ENCODE measurements at places on chromosomes 16 and 17. TPM values are rescaled to one million over a fixed set of nuclear protein-coding genes. Genes with fewer than 3 reads are reported as not detected.

STH gene
- polyA plus RNA-seq, result not detected

GAS7 gene
- polyA plus RNA-seq, result 4.6 TPM

SEZ6 gene
- polyA plus RNA-seq, result not detected

DNA sequence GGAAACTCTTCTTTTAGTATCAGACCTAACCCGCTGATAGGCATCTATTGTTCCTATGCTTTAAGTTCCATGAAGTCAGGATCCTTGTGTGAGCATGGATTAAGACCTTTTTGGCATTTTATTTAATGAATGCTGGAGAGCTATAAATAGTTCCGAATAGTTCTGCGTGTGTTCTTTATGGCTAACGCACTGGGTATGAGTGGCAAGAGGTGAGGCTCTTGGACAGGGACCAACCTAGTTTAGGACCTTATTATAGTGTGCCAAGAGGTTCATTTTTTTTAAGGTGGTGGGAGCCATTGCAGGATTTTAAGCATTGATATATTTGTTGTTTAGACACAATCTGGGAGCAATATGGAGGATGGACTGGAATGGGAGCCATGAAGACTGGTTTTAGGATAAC is 71.8 kb downstream of the KPNA2 start:
- DNase-seq, result no peak
- no peaks in the 10 kb centered on the region for H3K27me3 ChIP-seq
- H3K36me3 ChIP-seq, result peaks cover 2% of the 10 kb centered on the region
- peaks cover 2% of the 10 kb centered on the region for H3K4me1 ChIP-seq
- no peak overlapping the region for H3K4me3 ChIP-seq

DNA sequence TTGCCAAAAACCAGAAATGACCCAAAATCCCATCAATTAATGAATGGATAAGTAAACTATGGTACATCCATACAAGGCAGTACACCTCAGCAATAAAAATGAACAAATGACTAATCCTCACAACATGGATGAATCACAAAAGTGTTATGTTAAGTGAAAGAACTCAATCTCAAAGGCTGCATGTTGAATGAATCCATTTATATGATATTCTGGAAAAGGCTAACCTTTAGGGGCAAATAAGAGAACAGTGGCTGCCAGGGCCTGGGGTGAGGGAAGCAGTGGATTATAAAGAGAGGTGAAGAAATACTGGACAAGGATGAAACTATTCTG is 46.1 kb upstream of the MSI2 start:
- H3K4me1 ChIP-seq, result no peaks in the 10 kb centered on the region
- H3K27me3 ChIP-seq, result no peaks in the 10 kb centered on the region
- H3K36me3 ChIP-seq, result no peaks in the 10 kb centered on the region
- DNase-seq, result no peak
- H3K4me3 ChIP-seq, result no peak overlapping the region
- no peak overlapping the region for H3K27ac ChIP-seq

DNA sequence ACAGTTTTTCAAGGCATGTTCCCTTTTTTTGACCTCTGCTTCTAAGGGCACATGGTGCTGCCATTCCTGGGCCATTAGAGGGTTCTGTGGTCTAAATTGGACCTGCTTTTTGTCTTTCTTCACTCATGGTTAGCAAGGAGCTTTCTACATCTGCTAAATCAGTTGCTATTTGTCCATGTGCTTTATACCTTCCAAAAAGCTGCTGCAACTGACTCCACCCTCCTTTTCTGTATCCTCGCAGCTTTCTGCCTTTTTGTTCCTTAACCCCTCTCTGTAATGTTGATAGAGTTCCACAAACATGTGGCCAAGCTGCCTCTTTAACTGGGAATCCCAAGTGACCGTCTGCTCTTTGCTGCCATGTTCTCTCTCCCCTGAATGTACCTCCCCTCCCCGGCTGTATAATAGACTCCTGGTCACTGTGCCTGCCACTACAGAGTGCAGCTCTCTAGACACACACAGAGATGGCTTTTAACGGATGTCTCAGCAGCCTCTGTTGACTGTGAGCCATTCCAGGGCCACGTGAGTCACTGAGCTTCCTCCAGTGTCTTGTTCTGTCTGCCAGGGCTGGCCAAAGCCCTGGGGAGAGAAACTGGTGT is 57.4 kb upstream of the TEKT3 start:
- no peak overlapping the region for H3K4me3 ChIP-seq
- no peaks in the 10 kb centered on the region for H3K36me3 ChIP-seq

DNA sequence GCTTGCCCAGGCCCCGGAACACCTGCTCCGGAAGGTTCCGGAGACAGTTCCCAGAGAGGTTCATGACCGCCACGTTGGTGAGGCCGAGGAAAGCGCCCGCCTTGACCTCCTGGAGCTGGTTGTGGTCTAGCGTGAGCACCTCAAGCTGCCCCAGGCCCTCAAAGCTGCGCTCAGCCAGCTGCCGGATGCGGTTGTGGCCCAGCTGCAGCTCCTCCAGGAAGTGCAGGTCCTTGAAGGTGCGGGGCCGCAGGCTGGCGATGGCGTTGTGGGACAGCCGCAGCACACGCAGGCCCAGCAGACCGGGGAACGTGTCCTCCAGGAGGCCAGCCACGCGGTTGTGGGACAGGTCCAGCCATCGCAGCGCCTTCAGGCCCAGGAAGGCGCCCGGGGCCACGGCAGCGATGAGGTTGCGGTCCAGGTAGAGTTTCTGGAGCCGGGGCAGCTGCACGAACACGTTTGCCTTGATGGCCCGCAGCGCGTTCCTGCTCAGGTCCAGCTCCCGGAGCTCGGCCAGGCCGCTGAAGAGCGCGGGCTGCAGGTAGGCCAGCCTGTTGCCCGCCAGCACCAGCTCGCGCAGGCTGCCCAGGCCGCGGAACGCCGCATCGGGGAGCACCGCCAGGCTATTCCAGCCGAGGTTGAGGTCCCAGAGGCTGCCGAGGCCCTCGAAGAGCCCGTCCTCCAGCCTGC is 2.1 kb downstream of the IGFALS start:
- H3K27me3 ChIP-seq, result no peaks in the 10 kb centered on the region
- DNase-seq, result no peak
- peaks cover 31% of the 10 kb centered on the region for H3K36me3 ChIP-seq
- H3K4me1 ChIP-seq, result no peaks in the 10 kb centered on the region
- no peak overlapping the region for H3K27ac ChIP-seq

GRCh38 chr17:40122136-40122998 is 596 bp downstream of the MSL1 start:
- peaks cover 14% of the 10 kb centered on the region for H3K36me3 ChIP-seq
- H3K27ac ChIP-seq, result peak overlapping the region; percentile 74
- H3K4me3 ChIP-seq, result peak overlapping the region; percentile 93

DNA sequence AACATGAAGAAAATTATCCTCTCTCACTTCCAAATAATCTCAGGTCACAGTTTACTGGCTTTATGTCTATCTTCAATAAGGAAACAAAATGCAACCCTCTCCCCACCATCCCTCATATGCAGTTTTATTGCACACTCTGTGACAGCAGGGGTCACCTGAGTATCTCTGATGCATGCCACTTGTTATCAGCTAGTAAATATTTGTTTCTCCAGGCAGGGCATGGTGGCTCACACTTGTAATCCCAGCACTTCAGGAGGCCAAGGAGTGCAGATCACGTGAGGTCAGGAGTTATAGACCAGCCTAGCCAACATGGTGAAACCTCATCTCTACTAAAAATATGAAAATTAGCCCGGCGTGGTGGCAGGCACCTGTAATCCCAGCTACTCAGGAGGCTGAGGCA is 61.1 kb downstream of the ADAMTS18 start:
- H3K4me1 ChIP-seq, result no peaks in the 10 kb centered on the region
- no peaks in the 10 kb centered on the region for H3K36me3 ChIP-seq
- DNase-seq, result no peak
- H3K27ac ChIP-seq, result no peak overlapping the region
- no peaks in the 10 kb centered on the region for H3K27me3 ChIP-seq

- no peaks in the 10 kb centered on the region for H3K4me1 ChIP-seq
- H3K4me3 ChIP-seq, result peak overlapping the region; percentile 91
- DNase-seq, result no peak
- H3K27ac ChIP-seq, result no peak overlapping the region
These were observed 762 bp downstream of the WDR59 start for GRCh38 chr16:74984194-74984528.

- peaks cover 34% of the 10 kb centered on the region for H3K4me1 ChIP-seq
- no peaks in the 10 kb centered on the region for H3K27me3 ChIP-seq
- no peak overlapping the region for H3K27ac ChIP-seq
- peaks cover 8% of the 10 kb centered on the region for H3K36me3 ChIP-seq
These were observed 14.5 kb downstream of the CYB561 start for GRCh38 chr17:63431618-63431938.

GRCh38 chr16:11585460-11586377 is 1.0 kb downstream of the LITAF start:
- H3K4me1 ChIP-seq, result peaks cover 16% of the 10 kb centered on the region
- H3K27ac ChIP-seq, result peak overlapping the region; percentile 63
- H3K4me3 ChIP-seq, result peak overlapping the region; percentile 93
- H3K27me3 ChIP-seq, result no peaks in the 10 kb centered on the region
- DNase-seq, result peak; percentile 33
- H3K36me3 ChIP-seq, result peaks cover 2% of the 10 kb centered on the region

DNA sequence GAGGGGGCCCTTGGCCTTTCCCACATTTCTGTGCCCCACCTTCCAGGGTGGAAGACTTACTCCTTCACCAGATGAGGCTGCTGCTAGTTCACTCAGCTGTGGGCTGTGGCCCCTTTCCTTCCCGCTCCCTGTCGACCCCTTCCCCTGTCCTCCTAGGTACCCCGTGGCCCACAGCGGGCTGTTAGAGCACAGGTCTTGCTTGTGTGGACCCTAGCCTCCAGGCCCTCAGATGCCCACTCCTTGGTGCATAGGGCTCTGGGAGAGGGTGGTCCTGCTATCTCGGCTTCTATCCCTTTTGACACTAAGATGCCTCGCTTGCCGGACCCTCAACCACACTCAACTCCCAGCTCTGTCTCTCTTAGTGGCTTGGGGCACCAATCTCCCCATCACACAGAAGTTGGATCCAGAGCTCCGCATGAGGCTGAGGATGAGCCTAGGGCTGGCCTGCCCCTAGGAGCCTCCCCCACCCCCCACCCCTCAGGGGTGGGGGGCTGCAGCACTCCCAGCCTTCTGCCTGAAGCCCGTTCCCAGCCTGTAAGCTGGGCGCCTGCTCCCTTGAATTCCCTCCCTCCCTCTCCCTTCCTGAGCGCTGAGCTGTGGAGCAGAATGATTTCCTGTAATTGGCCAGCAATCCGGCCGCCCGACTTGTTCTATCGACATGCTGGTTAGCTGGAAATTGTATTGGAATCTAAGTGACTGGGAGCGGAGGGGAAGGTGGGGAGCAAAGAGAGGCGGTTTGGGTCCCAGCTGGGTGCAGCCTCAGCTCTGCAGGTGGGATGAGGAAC is 30.9 kb downstream of the DCAKD start:
- H3K36me3 ChIP-seq, result peaks cover 6% of the 10 kb centered on the region
- peak; percentile 22 for DNase-seq
- H3K27me3 ChIP-seq, result peaks cover 4% of the 10 kb centered on the region
- no peak overlapping the region for H3K27ac ChIP-seq
- H3K4me1 ChIP-seq, result peaks cover 26% of the 10 kb centered on the region
- no peak overlapping the region for H3K4me3 ChIP-seq

DNA sequence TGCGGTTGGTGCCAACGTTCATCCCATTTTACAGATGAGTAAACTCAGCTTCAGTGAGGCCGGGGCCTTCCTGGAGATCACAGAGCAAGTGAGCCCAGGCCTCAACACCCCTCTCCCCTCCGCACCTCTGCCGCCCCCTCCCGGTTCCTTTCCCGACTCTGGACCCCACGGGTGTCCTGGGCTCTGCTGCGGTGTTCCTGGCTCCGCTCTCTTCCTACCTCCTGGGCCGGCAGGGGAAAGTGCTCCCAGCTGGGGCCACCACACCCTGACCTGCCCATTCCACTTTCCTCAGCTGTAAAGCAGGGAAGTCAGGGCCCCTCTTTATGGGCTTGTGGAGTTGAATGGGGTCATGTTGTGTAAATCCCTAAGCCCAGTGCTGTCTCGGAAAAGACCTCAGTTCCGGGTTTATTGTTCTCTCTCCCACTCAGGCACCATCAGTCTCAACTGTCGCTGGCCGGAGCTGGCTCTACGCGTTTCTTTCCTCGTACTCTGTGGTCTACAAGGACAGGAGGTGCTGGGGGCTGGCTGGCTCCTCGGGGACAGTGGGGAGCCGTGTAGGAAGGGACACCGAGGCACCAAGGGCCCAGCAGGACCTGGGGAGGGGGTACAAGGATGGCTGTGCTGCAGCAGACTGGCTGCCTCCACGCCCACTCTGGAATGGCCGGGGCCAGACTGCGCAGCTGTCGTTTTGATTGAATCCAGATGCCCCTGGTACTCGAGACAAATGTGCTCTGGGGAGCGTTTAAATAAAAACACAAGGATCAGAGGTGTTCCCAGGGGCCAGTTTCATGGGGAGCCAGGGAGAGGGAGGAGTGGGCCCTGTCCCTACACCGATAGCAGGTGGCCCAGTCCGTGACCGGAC is 21.7 kb upstream of the ACSF3 start:
- peaks cover 15% of the 10 kb centered on the region for H3K27me3 ChIP-seq
- H3K36me3 ChIP-seq, result no peaks in the 10 kb centered on the region
- no peak for DNase-seq

DNA sequence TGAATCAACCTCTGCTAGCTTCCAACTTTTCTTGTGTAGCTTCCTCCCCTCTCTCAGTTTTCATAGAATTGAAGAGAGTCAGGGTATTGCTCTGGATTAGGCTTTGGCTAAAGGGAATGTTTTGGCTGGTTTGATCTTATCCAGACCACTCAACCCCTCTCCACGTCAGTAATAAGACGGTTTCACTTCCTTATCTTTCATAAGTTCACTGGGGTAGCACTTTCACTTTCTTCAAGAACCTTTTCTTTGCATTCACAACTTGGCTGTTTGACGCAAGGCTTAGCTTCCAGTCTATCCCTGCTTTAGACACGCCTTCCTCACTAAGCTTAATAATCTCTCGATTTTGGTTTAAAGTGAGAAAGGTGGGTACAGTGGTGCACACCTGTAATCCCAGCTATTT is 29.7 kb upstream of the OR1A2 start:
- H3K27ac ChIP-seq, result no peak overlapping the region
- DNase-seq, result no peak
- no peaks in the 10 kb centered on the region for H3K27me3 ChIP-seq
- no peak overlapping the region for H3K4me3 ChIP-seq
